ENCODE measurements at places on chromosomes 12 and 14.

- DNase-seq = no peak
Measured at GRCh38 chr14:60632777-60633176, 16.5 kb downstream of the SIX1 start.

- no peak for DNase-seq
Measured at GRCh38 chr14:52834440-52834842, 43.0 kb upstream of the GNPNAT1 start.

DNA sequence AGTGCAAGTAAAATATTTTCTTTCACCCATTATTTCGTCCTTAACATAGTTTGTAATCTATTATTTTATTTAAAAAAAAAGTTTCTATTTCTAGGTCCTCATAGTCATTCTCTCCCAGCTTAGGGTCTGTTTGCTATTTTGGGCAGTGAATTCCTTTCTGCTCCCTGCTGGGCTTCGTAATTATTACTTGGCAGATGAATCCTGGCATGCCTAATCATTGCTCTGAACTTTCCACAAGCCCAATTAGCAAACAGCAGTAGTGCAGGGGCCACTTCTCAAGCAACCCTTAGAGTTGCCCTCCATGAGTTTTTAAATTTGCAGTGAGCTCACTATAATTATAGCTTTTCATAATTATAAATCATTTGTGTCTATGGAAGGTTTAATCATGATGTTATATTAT is 1378.3 kb upstream of the SEL1L start:
- DNase-seq = no peak

- DNase-seq = no peak
Measured at GRCh38 chr12:121010860-121011259, 5.4 kb downstream of the C12orf43 start.
